ENCODE measurements at places on chromosomes 6 and 20.
A peak's percentile ranks its signal among the peaks of the same experiment; 100 is the strongest.

DNA sequence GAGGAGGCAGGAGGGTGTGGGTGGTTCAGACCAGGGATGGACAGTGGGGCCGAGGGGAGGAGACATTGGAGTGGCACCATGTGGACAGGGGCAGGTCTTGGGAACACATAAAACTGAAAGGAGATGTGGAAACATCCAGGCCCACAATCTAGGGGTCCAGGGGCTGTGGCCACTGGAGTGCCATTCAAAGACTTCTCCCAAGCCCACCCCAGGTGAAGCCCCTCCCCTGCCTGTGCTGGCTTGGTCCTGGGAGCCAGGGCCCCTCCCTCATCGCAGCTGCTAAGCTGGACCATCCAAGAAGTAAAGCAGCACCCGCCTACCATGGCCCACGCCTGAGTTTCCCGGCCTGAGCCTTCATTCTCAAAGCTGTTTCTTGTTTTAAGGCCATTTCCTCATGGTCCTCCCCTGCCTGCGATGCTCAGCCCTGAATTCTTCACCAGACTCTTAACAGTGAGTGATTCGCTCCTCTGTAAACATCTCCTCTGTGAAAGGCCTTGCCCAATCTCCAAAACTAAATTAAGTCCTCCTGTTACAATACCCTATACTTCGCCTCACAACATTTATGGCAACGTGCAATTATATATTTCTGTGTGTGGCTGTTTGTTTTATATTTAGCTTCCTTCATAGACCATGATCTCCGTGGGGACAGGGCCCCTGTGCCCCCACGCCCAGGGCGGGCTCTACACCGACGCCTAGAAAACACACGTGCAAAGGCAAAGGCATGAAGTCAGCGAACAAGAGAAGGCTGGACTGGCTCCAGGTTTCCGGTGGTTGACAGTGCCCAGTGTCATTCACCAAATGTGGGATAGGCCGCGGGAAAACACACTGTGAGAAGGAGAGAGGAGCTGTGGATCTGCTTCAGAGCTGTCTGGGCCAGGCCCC, 267.8 kb downstream of the ERMARD start:
- DNase-seq: no peak

GRCh38 chr6:121450242-121450641, 14.8 kb downstream of the GJA1 start:
- no peak for DNase-seq

DNA sequence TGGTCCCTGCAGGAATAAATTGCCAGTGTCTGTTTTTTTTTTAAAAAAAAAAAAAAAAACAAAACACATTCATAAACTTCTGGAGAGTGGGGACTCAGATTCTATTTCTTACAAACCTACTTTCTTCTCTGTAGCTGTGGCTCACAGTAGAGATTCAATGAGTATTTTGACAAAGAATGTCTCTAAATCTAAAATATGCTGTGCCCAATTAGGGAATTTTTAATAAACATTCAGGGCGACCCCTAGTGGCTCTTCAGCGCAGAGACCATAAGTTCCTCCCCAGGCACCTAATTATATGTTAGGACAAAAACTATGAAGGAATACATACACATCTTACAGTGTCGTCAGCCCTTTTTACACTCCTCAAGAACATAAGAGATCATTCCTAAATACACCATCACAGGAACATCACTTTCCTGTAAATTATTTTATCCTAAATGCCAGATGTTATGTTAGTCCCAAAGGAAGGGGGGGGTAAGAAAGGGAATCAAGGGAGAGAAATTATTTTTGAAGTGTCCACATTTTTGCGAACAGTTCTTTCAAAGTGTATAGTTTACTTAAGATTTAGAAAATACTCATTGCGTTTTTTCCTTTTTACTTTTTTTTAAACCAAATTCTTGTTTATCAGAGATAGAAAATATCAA, 21.8 kb upstream of the NAA20 start:
- no peak for DNase-seq

DNA sequence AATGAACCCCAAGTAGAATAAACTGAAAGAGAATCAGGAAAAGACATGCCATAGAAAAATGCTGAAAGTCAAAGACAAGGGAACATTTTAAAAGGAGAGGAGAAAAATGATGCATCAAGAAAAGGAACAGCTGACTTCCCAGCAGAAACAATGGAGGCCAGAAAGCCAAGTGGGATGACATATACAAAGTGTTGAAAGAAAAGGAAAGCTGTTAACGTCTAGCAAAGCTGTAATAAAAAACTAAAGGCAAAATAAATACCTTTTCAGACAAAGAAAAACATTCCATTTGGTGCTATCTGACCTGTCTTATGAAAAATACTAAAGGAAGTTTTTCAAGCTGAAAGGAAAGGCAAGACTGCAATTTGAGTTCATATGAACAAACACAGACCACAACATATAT, 34.1 kb upstream of the PDE10A start:
- DNase-seq: no peak

DNA sequence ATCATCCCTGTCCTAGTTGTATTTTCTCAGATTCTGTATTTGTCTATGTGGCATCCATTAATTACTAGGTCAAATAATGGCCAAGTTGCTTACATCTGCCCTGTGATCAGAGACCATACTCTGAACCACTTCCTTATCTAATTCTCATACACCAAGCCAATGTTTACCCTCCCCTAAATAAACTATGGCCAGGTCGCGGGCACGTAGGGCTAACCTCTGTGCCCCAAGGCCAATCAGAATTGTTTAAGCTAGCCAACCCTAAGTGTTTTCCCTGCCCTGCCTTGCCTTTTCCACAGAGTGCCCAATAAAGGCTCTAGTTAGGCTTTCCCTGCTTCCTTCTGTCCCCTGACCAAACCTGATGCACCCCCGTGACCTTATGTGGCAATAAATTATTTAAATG, 2.8 kb upstream of the CALHM4 start:
- no peak for DNase-seq

GRCh38 chr6:94902974-94903628, 674.2 kb upstream of the MANEA start:
- no peak for DNase-seq

GRCh38 chr6:75424618-75425548, 68.7 kb downstream of the FILIP1 start:
- DNase-seq: no peak

DNA sequence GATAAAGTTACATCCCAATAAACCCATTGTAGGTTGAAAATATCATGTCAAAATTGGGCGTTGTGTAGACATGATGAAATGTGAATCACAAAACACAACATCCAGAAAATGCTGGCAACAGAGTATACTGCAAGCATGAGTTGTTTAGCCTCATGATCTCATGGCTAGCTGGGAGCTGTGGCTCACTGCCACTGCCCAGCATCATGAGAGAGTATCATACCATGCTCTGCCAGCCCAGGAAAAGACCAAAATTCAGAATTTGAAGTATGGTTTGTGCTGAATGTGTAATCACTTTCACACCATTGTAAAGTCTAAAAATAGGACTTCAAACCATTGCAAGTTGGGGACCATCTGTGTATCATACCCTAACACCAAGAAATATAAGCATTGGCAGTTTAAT, 45.2 kb upstream of the SMAP1 start:
- DNase-seq: no peak

- no peak for DNase-seq
Measured at GRCh38 chr20:24523661-24524060, 54.2 kb downstream of the SYNDIG1 start.

- no peak for DNase-seq
Measured at GRCh38 chr6:106390088-106390487, 29.6 kb downstream of the CRYBG1 start.

DNA sequence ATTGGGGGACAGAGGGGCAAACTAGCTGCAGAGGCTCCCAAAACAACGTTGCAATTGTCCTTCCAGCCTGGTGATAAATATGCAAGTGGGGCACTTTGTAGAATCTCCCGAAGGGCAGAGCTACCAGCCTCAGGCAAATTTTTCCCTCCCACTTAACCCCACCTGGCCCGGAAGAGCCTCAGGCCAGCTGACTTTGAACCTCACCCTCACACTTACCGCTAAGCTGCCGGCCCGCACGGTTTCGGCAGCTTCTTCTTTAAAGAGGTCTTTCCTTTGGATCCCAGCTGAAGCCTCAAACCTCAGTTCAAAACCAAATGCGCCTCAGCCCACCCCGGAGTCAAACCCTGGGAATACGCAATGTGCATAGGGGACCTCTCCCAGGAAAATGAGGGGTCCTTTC, 2.5 kb downstream of the OVOL2 start:
- no peak for DNase-seq

DNA sequence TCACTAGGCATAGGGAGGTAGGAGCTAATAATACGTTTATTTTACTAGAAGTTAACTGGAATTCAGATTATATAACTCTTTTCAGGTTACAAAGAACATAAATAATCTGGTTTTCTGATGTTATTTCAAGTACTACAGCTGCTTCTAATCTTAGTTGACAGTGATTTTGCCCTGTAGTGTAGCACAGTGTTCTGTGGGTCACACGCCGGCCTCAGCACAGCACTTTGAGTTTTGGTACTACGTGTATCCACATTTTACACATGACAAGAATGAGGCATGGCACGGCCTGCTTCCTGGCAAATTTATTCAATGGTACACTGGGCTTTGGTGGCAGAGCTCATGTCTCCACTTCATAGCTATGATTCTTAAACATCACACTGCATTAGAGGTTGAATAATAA, 1.1 kb downstream of the HFE start:
- no peak for DNase-seq

- DNase-seq: no peak
Measured at GRCh38 chr6:135270676-135271536, 89.8 kb downstream of the MYB start.

DNA sequence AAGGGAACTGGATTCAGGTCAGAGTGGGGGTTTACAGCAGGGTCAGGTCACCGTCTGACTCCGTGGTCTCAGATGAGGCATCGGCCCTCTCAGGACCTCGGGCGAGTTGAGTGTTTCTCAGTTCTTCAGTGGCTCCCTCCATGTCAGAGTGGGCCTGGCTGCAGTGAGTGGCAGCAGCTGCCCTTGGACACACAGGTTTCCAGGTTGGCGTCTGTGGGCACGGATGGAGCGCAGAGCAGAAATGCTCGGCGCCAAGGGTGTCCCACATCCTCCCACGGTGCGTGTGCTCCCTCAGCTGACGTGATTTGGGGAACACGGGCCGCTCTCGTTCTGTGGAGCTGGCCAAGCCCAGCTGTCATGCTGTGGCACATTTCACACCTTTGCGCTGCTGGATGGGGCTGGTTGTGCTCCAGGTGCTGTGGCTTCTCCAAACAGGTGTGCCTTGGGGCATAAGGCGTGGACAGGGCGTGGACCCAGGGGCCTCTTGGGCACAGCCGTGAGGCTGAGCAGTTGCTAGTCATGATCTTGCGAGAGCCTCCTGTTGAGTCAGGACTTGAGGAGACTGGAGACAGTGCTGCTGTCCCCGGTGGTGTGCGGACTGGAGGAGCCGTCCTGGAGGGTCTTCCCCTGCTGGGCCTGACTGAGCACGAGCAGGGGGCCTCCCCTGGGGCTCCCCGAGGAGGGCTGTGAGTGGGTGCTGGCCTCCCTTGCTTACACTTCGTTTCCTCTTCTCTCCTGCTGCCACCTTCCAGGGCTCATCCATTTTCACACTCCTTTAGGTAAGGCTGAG, 9.5 kb upstream of the DNAJC5 start:
- no peak for DNase-seq

- DNase-seq: no peak
Measured at GRCh38 chr20:41627001-41627495, 8.9 kb upstream of the CHD6 start.

GRCh38 chr6:100988391-100988984, 107.4 kb upstream of the ASCC3 start:
- no peak for DNase-seq

DNA sequence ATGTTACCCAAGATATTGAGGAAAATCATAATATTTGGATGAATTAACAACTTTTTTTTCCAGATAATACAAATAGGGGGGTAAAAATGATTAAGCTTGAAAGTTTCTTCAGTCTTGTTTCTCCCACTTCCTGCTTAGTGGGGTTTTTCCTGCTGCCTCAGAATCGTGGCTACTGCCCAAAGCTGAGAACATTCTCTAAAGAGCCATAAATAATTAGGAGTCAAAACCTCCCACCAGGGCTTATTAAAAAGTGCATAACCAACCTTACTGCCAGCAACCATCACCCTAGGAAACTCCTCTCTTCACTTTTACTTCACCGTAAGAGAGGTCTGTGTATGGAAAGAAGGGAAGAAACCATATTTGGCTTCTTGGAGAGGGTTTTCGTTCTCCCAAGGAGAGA, 9.0 kb upstream of the LCA5 start:
- DNase-seq: no peak

DNA sequence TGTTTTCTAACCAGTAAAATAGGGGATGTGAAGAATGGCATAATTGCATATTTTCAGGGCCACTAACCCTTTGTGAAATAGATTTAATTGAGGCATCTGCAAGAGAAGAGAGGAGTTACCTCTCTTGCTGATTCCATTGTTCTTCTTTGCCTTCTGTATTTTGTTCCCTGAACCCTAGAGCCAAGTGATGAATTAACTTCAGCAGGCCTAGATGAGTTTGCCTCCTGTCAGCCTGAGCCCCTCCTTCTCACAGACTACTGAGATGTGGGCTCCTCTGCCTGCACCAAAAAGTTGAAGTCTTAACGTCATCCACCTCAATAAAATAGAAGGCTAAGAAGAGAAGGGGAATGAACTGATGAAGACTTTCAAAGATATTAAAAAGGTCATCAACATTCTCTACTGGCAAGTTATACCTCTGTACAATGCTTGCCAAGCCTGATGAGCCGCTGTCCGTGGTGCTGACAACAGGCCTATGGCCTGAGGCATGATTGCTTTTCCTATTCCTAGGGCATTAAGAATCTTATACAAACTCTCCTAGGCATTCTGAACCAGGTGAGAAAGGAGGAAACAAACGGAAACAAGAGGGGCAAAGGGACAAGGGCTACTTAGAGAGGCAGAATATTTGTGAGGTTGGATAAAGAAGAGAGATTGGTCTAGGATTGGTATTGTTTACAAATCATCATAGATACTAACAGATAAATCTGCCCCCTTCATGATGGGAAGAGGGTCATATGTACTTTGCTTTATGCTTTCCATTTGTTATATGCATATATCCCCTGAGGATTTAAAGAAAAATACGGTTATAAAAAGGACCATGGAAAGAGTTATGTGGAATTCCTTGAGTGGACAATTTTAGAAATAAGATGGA, 46.8 kb downstream of the CD24 start:
- peak; percentile 8 for DNase-seq

- peak; percentile 8 for DNase-seq
Measured at GRCh38 chr6:117956386-117956785, 49.3 kb downstream of the SLC35F1 start.

DNA sequence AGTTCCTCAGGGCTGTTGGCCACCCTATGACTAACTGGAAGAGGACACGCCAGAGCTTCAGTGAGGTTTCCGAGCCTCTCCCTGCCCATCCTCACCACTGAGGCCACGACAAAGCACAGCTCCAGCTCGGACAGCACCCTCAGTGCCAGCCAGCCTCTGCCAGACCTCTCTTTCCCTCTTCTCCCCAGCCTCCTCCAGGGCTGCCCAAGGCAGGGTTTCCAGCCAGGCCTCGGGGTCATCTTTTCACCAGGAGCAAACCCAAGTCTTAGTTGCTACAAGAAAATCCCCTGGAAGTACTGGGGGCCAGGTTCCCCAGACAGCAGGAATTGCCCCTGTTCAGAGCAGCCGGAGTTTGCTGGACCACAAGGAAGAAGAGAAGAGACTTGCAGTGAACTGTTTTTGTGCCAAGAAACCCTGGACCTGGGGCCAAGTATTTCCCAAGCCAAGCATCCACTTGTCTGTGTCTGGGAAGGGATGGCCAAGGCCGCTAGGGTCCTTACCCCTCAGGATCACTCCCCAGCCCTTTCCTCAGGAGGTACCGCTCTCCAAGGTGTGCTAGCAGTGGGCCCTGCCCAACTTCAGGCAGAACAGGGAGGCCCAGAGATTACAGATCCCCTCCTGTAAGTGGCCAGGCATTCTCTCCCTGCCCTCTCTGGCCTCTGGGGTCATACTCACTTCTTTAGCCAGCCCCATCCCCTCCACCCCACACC, 41.6 kb downstream of the PLAGL2 start:
- DNase-seq: no peak
